ENCODE measurements at places on chromosomes 5 and 9. TPM values are rescaled to one million over a fixed set of nuclear protein-coding genes. Genes with fewer than 3 reads are reported as not detected.

DNA sequence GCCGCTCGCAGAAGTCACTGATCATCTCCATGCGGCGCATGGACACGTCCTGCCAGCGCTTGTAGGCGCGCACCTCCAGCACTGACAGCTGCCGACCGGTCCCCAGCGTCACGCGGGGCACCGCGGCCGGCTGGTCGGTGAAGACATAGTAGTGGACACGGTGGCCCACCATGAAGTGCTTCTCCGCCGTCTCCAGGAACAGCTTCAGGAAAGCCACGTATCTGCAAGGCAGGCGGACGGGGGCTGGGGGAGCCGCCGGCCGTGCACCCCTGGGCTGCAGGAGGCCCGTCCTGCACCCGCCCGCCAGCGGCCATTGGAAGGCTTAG is 18.9 kb downstream of the ABO start:
- H3K36me3 ChIP-seq: no peaks in the 10 kb centered on the region
- no peak overlapping the region for H3K27ac ChIP-seq
- H3K27me3 ChIP-seq: no peaks in the 10 kb centered on the region
- DNase-seq: no peak
- H3K4me1 ChIP-seq: peaks cover 7% of the 10 kb centered on the region
- no peak overlapping the region for H3K4me3 ChIP-seq

GRCh38 chr5:139636207-139636792 is 11.8 kb upstream of the CXXC5 start:
- no peak overlapping the region for H3K4me3 ChIP-seq
- no peak overlapping the region for H3K27ac ChIP-seq

DNA sequence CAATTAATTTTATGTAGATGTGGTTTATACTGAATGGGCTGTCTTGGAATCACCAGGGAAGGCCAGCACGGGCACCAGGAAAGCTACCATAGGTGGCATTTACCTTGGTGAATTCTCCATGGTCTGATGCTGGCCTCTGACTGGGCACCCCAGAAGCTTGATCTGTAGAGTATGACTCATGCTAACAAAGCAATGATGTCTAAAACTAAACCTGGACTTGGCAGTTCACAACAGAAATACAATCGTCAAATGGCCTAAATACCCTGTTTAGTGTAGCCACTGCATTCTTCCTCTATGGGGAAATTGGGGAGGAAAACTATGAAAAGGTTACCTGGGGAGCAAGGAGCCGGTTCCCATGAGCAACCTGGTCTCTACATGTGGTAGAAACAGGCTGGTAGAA is 98.0 kb downstream of the ATPSCKMT start:
- no peaks in the 10 kb centered on the region for H3K4me1 ChIP-seq
- H3K27me3 ChIP-seq: no peaks in the 10 kb centered on the region
- no peak overlapping the region for H3K4me3 ChIP-seq
- H3K36me3 ChIP-seq: no peaks in the 10 kb centered on the region

- no peak for DNase-seq
- peaks cover 11% of the 10 kb centered on the region for H3K4me1 ChIP-seq
- no peaks in the 10 kb centered on the region for H3K36me3 ChIP-seq
- peaks cover 22% of the 10 kb centered on the region for H3K27me3 ChIP-seq
- no peak overlapping the region for H3K4me3 ChIP-seq
Observed at GRCh38 chr5:122311497-122311960, 508 bp upstream of the SNCAIP start.

The CENPK gene
- 3.2 TPM for polyA plus RNA-seq

The ZNF618 gene
- polyA plus RNA-seq: 4.6 TPM

- H3K4me1 ChIP-seq: peaks cover under 1% of the 10 kb centered on the region
Observed at GRCh38 chr9:132811985-132812384, 66.1 kb downstream of the AK8 start.

DNA sequence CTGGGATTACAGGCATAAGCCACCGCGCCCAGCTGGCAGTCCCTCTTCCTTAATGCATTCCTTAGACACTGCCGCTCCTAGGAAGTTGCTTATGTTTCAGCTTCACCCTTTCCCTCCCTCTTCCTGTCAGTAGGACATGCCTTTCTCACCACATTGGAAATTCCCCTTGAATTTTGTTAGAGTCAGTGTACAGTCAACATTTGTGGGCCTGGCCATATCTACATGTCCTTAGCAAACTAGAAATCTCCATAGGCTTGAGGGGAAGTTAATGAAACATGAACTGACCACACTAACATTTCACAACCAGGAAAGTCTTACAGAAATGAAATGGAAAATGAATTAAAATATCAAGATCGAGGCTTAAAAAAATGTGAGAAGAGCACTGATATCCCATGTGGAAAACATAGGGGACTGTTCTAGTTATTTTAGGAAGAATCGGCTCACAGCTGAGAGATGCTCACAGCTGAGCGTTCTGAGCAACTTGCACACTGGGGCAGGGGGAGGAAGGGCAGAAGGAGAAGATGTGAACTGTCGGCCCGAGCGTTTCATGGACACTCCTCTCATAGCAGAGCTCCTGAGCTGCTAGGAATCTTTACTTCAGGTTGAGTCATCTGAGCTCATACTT is 21.1 kb upstream of the LVRN start:
- H3K36me3 ChIP-seq: no peaks in the 10 kb centered on the region
- DNase-seq: peak; percentile 80
- H3K27me3 ChIP-seq: no peaks in the 10 kb centered on the region
- H3K27ac ChIP-seq: peak overlapping the region; percentile 49
- no peak overlapping the region for H3K4me3 ChIP-seq
- H3K4me1 ChIP-seq: peaks cover 8% of the 10 kb centered on the region

The QRFP gene
- not detected for polyA plus RNA-seq

DNA sequence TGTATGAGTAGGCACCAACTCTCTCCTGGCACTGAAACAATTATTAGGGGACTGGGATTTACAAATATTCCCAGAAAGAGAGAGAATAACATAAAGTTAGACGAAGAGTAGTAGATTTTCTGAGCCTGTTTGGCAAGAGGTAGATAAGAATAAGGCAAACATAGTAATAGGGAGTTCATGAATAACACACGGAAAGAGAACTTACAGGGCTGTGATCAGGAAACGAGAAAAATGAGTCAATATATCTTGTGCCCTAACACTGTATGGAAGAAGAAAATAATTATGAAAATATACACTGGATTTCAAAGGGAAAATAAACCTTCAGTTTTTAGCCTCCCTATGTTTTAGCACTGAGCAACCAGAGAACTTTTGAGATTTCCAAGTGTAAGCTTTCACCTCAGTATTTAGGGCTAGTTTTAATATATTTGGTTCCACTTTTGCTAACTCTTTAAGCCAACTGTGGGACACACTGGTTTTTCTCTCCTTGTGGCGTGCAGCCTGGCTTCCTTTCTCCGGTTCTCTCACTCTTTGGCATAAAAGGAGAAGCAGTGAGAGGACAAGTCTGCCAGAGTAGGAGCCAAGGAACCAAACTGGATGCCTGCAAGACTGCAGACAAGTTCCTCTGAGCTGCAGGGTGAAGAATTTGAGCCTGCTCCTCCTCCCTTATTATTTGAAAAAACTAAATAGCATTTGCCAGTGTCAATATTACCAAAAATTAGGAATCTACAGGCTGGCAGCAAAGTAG is 6.6 kb upstream of the KCNN2 start:
- H3K27me3 ChIP-seq: peaks cover 8% of the 10 kb centered on the region
- no peak overlapping the region for H3K27ac ChIP-seq
- H3K36me3 ChIP-seq: no peaks in the 10 kb centered on the region
- DNase-seq: no peak

The CCL27 gene
- 1.1 TPM for polyA plus RNA-seq

The IGIP gene
- 1.3 TPM for polyA plus RNA-seq

DNA sequence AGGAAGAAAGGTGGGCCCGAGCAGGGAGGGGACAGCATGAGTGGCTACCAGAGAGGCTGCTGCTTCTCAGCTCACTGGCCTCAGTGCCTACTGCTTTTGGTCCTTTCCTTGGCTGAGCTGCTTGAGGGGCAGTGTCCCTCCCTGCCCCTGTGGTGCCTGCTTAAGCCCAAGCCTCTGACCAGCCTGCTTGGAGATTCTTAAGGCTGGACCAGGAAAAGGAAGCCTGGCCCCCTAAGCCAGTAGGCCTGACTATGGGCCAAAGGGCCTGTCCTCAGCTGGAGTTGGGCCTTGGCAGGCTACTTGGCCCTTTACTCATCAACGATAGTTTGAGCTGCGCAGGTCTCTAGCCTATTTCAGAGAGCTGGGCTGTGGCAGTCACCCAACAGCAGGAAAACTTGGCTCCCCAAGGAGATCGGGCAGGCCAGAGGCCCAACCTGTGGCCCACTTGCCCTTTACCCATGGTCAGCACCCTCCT is 24.9 kb downstream of the TCF7 start:
- peaks cover 32% of the 10 kb centered on the region for H3K36me3 ChIP-seq
- no peak overlapping the region for H3K27ac ChIP-seq
- no peak for DNase-seq
- H3K4me1 ChIP-seq: peaks cover 24% of the 10 kb centered on the region
- H3K4me3 ChIP-seq: no peak overlapping the region

DNA sequence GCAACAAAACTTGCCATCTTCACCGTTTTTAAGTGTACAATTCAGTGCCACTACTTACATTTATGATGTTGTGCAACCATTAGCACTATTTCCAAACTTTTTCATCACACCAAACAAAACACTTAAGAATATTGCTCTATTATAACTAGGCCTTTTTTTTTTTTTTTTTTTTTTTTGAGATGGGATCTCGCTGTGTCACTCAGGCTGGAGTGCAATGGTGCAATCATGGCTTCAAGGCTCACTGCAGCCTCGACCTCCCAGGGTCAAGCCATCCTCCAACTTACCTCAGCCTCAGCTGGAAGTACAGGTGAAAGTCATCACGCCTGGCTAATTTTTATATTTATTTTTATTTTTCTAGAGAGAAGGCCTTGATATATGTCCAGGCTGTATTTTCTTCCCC is 22.3 kb upstream of the LMNB1 start:
- H3K27ac ChIP-seq: no peak overlapping the region
- H3K36me3 ChIP-seq: no peaks in the 10 kb centered on the region
- peaks cover 5% of the 10 kb centered on the region for H3K27me3 ChIP-seq
- no peak overlapping the region for H3K4me3 ChIP-seq

DNA sequence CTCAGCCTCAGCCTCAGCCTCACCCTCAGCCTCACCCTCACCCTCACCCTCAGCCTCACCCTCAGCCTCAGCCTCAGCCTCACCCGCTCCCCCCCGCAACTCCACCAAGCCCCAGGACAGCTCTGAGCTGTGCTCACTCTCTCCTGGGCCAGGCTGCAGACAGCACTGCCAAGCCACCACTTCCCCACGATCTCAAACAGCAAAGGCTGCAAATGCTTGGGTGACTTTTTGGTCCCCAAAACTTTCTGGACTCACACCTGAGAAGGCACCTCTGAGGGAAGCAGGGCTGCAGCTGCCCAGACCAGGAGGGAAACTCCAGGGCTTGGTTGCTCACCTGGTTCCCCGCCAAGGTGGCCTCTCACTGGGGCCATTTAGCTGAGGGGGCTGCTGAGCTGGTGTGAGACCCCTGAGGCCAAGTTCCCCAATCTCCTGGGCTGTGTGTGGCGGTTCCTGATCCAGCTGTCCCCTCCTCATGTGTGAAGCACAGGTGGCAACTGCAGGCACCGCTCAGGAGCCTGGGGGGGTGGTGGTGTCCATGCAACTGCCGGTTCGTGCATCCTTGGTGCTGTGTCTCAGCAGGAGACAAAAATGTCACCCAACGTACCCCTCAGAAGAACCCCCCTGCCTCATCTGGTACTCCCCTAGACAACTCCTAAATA is 17.8 kb downstream of the MRPL36 start:
- no peak for DNase-seq
- H3K27ac ChIP-seq: no peak overlapping the region
- no peaks in the 10 kb centered on the region for H3K4me1 ChIP-seq
- H3K36me3 ChIP-seq: no peaks in the 10 kb centered on the region
- no peak overlapping the region for H3K4me3 ChIP-seq

The CCNG1 gene
- polyA plus RNA-seq: 51.9 TPM

The FUT7 gene
- not detected for polyA plus RNA-seq

DNA sequence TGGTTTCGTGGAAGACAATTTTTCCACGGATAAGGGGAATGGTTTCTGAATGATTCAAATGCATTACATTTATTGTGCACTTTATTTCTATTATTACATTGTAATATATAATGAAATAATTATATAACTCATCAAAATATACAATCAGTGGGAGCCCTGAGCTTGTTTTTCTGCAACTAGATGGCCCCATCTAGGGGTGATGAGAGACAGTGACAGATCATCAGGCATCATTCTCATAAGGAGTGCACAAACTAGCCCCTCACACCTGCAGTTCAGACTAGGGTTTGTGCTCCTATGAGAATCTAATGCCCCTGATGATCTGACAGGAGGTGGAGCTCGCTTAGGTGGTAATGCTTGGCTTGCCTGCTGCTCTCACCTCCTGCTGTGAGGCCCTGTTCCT is 6.4 kb downstream of the ISCA1 start:
- H3K36me3 ChIP-seq: peaks cover 7% of the 10 kb centered on the region
- no peak overlapping the region for H3K27ac ChIP-seq
- no peak for DNase-seq
- H3K27me3 ChIP-seq: no peaks in the 10 kb centered on the region
- H3K4me1 ChIP-seq: peaks cover 2% of the 10 kb centered on the region

The GARIN3 gene
- not detected for polyA plus RNA-seq

The FAM151B gene
- polyA plus RNA-seq: 0.80 TPM
